ENCODE measurements at places on chromosomes 6 and 20.

DNA sequence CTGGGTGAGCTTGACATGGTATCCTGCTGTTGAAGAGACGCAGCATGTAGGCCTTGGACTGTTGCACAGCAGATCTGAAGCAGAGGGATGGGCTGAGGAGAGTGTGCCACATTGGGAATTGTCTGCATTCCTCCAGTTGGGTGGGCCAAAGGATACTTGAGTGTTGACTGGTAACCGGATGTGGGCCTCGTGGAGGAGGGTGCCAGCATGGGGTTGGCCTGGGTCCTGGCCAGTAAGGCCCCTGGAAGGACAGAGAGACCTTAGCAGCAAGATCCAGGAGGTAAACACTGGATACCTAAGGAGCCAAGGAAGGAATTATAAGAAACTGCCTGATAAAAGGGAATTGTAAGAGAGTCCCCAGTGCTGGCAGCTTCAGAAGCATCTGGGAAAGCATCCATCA lies 76.9 kb downstream of the FIG4 start:
- no peak for DNase-seq

DNA sequence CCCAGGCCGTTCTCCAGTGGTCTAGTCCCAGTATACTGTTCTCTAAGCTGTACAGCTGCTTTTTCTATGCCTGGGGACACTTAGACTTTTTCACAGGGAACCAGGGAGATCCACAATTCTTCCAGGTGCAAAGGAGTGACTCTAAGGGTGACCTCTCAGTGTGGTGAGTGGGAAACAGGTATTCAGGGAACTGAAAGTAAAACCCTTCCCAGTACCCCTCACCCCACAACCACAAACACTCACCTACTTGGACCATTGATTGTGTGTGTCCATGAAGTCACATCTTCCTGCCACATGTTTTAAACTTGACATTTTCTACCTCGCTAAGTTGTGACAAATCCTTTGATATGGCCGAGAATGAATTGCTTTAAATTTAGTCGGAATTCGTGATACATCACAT lies 183.6 kb downstream of the CLIC5 start:
- DNase-seq = no peak

DNA sequence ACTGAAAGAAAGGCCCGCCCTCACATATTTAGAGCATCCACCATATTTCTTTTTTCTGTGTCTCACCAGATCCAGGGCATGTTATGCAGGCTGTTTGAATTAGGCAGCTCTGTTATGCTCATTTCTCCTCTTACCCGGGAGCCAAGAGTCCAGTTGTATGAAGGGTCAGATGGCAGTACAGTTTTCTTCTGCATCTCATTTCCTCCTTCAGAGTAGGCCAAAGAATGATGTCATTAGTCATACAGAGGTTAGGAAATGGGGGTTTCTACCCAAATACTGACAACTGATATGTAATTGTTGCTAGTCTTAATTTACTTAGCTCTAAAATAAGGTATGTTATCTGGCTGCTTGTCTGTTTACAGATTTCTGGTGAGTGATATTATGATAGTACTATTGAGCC lies 130.8 kb downstream of the SOBP start:
- no peak for DNase-seq

DNA sequence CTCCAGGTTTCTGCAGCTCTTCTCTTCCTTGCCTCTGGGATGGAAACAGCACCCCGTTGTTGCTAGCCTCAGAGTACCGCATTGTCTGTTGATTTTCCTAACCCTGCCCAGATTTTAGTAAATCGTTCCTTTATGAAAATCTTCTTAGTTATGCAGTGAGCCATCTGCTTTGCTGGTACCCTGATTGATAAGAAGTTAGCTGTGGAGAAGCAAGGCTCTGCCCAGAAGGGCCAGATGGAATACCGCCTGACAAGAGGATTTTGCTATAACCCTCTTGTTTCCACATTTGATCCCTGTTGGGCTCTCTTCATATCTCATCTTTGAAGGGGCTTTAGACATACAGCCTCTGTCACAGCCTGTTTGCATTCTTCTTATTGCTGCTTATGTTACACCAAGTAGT lies 229.0 kb downstream of the CDKAL1 start:
- DNase-seq = no peak

DNA sequence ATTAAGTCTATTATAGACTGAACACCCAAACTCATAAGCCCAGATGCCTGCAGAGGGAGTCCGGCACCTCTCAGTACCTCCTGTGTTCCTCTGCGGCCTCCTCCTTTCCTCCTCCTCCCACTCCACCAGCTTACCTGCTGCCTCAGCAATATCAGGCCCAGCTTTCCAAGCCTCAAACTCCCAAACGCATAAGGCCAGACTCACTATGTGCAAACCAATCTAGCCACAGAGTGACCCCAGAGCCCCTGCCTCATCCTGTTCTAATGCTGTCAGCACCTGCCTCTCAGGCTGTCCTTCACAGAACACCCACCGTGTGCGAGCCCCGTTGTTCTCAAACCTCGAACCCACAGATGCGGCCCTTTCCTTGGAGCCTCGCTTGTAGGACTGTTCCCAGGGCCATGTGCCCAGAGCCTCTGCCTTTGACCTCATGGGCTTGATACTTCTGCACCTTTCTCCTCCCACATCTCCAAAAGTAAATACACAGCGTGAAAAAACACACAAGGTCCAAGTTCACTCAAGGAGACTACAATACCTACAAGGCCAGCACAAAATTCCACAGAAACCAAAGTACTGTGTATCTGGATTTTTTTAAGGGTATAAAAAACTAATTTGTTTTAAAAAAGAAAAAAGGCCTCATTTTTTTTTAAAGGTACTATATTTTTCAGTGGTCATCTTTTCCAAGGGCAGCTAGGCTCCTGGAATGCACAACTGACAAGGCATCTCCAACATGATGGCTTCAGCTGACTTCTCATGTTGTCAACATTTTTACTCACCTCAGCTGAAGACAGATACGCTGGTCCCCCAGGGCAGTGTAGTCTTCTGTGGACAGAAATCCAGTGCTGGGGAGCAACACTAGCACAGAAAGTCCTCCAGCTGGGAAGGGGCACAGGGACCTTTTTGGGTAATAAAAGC lies 52.3 kb downstream of the ABHD12 start:
- no peak for DNase-seq

- no peak for DNase-seq
Observed at GRCh38 chr6:137277971-137278637, 58.9 kb upstream of the IFNGR1 start.

DNA sequence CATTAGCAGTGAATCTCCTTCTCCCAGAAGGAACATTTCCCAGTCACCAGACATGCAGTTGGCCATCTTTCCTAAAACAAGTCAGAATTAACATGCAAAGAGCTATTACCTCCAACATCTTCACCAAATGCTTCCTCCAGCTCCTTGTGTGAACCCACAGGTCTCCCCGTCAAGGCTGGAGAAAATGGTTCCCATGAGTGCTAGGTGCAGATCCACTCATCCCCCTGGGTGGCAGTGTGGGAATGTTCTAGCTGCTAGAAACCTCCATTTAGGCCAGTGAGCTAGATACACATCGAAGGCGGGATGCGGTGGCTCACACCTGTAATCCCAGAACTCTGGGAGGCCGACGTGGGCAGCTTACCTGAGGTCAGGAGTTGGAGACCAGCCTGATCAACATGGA lies 603.9 kb upstream of the SLC35B3 start:
- no peak for DNase-seq

DNA sequence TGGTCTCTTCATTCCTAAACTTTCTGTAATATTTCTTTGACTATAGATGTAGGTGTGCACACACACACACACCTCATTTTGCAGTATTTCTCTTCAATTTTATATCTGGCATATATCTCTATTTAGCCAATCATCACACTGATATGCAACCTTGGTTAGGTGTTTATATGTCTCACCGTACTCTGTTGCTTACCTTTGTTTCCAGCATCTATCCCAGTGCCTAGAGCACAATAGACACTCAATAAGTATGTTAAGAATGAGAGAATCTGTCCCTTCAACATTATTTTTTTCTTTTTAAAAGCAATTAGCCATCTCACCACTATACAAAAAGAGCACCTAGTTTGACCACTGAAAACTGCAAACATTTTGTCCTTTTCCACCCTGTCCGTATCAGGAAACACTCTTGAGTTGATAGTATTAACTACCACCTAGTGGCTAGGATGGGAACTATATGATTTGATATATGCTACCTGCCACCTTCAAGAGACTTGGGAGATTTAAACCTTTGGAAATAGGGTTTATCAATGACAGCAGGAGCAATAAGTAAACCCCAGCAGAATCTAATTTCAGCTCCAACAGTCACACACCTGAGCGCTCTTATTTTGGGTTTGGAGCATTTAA lies 48.7 kb upstream of the RSPO3 start:
- DNase-seq = peak; percentile 9

- DNase-seq = no peak
Observed at GRCh38 chr20:14505476-14505875, 168.1 kb upstream of the FLRT3 start.

GRCh38 chr6:95784019-95784418 lies 206.7 kb downstream of the MANEA start:
- no peak for DNase-seq

DNA sequence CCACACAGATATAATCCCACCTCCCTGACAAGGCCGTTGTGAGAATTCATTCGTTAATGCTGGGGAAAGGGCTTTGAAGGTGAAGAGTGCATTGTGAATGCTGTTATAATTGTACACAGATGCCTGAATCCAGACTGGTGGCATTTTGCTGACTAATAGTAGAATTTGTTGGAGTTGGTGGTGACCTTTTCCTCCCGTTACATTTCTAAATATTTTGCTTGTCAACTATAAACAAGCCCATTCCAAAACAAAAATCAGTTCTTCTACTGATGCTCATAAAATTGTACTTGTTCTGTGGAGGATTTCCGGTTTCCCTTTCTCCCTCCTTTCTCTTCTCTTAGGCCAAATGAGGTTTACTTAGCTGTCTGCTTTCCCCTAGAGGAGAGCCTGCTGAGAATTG lies 253.1 kb upstream of the SUPT3H start:
- no peak for DNase-seq

DNA sequence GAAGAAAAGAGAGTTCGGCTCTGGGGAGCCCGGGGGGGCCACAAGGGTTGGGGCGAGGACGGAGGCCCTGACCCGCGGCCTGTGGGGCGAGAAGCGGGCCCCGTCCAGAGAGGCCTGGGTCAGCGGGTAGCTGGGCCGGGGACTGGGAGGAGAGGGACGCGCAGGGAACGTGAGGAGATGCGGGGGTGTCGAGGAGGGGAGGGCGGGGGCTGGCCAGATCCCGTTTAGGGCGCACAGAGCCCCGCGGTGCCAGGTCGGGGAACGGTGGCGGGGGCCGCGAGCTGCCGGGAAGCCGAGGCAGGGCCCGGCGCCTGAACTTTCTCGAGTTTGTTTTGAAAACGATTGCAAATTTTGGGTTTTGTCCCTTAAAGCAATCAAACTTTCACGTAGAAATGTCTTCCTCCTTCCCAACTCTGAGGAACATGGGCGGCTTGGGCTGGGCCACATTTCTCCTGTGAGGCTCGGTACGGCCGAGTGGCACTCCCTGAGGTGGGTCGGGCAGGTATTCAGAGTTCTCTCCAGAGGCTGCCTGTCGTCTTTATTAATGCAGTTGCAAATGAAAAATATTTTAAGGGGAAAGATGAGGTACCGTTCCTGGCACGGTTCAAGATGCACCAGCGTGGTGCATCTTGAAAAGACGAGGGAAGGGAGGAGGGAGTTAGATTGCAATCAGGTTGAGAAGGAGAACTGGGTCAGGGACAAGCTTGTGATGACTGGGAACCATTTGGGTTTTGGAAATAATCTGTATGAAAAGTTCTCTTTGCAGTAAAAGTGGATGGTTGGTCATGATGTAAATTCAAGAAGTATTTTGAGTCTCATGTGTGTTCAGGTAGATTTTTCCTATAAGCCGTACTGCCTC lies 972 bp downstream of the RNF8 start:
- DNase-seq = peak; percentile 23

- DNase-seq = no peak
Observed at GRCh38 chr20:25320035-25320800, 70.4 kb downstream of the ABHD12 start.

DNA sequence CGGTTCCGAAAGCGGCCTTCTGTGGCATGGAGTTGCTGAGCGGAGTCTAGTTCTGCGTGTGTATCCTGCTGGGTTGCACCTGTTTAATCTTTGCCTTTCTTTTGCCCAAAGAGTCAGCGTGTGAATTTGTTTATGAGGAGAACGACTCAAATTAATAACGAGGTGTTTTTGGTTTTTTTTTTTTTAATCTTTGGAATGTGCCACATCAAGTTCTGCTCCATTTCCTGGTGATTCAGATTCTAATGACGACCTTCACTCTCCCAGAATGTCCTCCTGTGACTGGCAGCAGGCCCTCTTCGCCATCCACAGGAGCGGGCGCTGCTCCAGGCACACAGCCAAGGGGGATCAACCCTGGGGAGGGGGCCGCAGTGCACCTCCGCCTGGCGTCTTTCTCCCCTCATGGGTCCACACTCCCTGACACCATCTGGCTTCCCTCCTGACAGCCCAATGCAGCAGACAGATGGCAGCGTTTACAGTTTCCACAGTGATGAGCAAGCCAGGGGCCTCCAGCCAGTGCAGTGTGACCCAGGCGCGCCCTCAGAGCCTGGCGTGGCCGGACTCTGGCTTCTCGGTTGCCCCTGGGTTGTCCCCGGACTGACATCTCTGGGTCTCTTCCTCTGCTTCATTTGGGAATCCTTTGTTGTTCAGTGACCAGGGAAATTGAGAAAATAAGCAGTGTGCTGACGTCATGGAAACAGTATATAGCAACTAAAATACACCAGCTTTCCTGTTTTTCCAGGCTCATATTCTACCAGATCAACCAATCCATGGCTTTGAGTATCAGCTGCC lies 27.5 kb upstream of the AFDN start:
- DNase-seq = no peak

DNA sequence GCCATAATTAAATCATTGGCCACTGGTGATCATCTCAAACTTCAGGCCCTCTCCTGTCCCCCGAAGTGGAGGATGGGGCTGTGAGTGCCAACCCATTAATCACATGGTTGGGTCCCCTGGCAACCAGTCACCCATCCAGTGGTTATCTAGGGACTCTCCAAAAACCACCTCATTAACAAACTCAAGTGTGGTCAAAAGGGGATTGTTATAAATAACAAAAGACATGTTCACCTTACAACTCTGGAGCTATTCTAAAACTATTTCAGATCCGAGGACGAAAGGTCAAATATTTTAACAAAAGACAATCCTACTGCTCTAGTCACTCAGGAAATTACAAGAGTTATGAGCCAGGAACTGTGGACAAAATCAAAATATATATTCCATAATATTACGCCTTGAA lies 95.5 kb upstream of the PRND start:
- no peak for DNase-seq

DNA sequence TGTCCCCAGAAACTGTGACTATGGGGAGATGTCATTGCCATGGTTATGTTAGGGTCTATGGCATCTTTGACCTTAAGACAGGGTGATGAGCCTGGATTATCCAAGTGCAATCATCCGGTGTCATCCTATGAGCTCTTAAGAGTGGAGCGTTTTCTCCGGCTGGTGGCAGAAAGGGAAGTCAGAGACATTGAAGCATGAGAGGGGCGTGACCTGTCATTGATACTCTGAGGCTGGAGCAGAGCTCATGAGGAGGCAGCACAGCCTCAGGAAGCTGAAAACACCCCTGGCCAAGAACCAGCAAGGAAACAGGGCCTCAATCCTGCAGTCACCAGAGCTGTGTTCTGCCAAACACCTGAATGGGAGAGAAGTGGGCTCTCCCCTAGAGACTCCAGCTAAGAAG lies 59.6 kb downstream of the ANKRD60 start:
- DNase-seq = no peak

- DNase-seq = no peak
Observed at GRCh38 chr6:133062077-133062476, 179.1 kb upstream of the EYA4 start.

Data from hematopoietic multipotent progenitor cell treated with erythropoietin and hydrocortisone succinate and interleukin-3 and kit ligand, for 8 days (in vitro differentiated cells).